ENCODE measurements at places on chromosomes 2 and 18.

DNA sequence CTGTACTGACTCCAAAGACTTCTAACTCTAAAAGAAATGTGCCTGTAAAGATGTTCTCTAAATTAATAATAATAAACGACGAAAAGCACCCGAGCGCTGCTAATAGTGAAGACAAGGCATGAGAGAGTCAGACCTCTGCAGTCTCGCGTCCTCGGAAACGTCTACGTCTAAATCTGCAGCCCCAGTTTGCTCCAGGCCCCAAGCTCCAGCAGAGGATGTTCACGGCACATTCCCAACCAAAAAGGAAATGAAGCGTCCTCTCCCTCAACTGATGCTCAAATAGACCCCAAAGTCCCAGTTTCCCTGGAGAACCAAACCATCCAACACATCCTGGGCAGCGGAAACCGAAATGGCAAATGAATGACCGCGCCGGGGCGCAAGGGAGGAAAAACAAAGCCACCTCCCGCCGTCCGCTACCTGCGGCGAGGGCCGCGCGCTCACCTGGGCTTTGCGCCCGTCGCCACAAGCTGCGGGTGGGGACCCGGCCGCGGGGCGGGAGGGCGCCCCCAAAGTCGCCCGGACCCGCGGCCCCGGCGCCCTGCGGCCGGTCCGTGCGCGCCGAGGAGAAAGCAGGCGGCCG lies 47.1 kb upstream of the CCDC150 start:
- DNase-seq = no peak

DNA sequence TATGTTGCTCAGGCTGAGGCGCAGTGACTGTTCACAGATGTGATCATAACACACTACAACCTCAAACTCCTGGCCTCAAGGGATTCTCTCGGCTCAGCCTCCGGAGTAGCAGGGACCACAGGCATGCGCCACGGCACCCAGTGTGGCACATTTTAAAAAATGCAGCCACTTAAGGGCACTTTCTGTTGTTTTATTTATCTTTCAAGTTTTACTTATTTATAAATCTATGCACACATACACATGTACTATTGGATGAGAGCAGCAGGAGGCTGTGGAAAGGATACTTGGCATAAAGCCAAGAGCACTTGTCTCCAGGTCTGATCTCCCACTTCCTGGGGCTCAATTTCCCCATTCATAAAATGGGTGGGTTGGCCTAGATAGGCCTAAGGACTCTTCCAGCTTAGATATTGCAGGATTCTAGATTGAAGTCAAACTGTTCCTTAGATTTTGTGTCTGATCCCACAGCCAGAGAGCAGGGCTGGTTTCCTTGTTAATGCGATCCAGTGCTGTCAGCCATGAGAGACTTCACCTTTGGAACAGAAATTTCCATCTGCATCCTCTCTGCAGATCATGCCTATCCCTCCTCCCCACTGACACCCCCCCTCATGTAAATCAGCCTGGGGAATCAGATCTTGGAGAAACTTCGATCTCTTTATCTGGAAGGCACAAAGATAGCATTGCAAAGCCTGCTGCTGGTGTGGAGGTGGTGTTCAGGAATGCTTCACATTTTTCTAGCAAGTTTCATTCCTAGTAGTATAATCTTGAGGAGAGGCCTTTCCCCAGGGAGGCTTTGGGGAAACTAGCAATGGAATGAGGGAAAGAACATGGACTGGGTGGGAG lies 24.7 kb downstream of the PCBP1 start:
- no peak for DNase-seq

- DNase-seq = no peak
These were observed 77.5 kb downstream of the DIS3L2 start for GRCh38 chr2:232038881-232039485.

- DNase-seq = peak; percentile 67
These were observed 91.3 kb downstream of the SATB2 start for GRCh38 chr2:199366406-199366805.

- no peak for DNase-seq
These were observed 15.1 kb upstream of the DYNC2LI1 start for GRCh38 chr2:43758739-43759138.

DNA sequence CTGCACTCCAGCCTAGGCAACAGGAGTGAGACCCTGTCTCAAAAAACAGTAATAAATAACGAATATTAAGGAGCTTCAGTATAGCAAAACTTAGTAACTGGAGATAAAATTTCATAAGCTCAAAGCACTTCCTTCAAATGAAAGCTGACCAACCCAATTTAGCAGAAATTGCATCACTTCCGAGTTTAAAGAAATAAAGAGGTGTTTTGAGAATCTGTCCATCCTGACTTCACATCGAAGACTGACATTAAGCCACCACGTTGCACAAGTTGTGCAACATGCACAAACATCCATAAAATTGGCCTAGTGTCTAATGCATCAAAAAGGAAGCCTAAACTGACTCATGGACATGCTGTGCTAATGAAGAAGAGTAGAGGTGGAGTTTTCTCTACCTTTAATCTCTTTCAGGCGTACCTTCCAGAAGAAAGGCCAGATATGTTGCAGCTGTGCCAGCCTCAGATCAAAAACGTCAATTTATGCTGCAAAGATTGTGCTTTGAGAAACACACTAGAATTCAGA lies 7.7 kb upstream of the DSG3 start:
- DNase-seq = no peak

GRCh38 chr2:129331638-129332037 lies 647.8 kb upstream of the RAB6C start:
- no peak for DNase-seq

DNA sequence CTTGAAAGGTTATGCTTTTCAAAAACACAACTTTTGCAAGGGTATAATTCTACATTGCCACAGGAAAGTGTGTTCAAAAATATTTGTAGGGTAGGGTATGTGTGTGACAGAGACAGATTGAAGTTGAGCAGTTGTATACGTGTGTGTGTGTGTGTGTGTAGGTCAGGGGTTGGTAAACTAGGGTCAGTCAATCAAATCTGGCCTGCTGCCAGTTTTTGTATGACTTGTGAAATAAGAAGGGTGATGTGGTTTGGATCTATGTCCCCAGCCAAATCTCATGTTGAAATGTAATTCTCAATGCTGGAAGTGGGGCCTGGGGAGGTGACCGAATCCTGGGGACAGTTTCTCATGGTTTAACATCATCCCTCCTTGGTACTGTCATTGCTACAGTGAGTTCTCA lies 148.2 kb downstream of the CERS6 start:
- no peak for DNase-seq

GRCh38 chr2:8534729-8535468 lies 147.0 kb upstream of the ID2 start:
- no peak for DNase-seq

- DNase-seq = peak; percentile 94
These were observed 993.1 kb downstream of the TSN start for GRCh38 chr2:122748552-122749011.

- DNase-seq = peak; percentile 59
These were observed 262.1 kb downstream of the LPIN1 start for GRCh38 chr2:12008425-12009061.

GRCh38 chr2:96251721-96252292 lies 14.0 kb downstream of the TMEM127 start:
- no peak for DNase-seq

GRCh38 chr18:75154997-75155396 lies 53.9 kb downstream of the PTGR3 start:
- DNase-seq = no peak

GRCh38 chr2:216634370-216635148 lies 1.3 kb downstream of the IGFBP2 start:
- DNase-seq = no peak

GRCh38 chr2:19547321-19547720 lies 188.9 kb upstream of the OSR1 start:
- peak; percentile 38 for DNase-seq

DNA sequence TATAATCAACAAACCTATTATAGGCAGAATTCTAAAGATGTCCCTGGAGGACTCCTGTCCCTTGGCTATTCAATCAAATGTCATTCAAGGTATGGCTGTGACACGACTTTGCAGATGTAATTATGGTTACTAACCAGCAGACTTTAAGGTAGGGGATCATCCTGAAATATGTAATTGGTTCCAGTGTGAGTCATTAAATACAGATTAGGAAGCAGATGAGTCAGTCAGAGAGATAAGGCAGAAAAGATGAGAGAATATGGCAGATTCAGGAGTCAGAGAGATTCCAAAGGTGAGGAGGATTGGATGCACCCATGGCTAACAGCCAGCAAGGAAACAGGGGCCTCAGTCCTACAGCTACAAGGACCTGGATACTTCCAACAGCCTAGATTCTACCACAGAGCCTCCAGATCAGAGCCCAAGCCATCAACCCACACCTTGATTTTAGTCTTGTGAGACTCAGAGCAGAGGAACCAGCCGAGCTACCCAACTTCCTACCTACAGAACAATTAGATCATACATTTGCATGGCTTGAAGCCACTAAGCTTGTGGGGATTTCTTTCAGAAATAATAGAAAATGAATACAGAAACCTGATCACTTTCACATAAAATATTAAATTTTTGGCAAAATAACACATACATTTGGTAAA lies 11.2 kb upstream of the PROM2 start:
- DNase-seq = peak; percentile 76

- no peak for DNase-seq
These were observed 764.9 kb upstream of the FANCL start for GRCh38 chr2:59005836-59006615.

GRCh38 chr2:109331896-109332848 lies 203.2 kb downstream of the SH3RF3 start:
- peak; percentile 95 for DNase-seq

DNA sequence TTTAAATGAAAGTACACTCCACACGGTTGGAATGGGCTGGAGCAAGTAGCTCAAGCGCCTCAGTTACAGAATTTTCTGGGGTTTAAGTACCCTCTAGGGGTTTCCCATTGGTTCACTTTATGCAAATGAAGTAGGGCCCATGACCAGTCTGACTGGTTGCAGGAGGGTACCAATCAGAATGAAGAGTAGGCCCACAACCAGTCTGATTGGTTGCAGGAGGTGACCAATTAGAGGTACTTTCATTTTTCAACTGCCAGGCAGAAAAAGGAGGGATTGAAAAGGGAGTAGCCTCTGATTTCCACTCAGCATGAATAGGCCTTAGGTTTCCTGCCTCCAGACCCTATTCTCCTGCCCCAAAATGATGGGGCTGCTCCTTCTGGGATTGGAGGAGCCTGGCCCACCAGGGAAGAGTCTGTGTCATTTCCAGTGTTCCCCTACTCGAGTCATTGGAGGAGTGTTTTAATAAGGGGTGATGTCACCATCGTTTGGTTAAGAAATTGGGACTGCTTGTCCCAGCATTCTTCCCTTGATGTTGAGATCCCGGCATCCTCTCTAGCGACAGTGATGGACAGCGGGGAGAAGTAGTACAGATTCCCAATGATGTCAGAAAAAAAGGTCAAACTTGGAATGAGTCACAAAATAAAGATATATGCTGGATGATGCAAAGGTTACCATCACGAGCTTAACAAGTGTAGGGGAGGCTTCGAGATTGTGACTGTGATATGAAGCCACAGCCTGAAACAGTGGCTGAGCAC lies 210.4 kb downstream of the SH3BP4 start:
- no peak for DNase-seq

- DNase-seq = no peak
These were observed 63.7 kb downstream of the UXS1 start for GRCh38 chr2:106130251-106130998.

DNA sequence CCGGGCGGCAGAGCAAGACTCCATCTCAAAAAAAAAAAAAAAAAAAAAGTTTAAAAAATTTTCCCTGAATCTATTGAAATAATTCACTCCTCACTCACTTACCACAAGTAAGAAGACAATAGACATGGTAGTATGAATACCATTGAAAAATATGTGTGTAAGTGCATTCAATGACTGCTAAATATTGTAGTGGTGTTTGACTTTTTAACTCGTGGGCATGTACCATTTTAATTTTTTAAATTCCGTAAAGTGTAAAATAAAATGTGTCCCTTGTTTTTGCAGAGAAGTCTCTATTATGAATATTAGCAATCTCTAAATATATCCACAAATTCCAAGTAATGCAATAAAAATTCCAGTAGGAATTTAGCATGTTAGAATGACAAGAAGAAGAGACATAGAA lies 134.1 kb downstream of the COPS8 start:
- DNase-seq = no peak

- no peak for DNase-seq
These were observed 566.4 kb downstream of the TNS1 start for GRCh38 chr2:217436386-217436785.

GRCh38 chr2:205511641-205512040 lies 170.7 kb upstream of the NRP2 start:
- no peak for DNase-seq

GRCh38 chr2:237542001-237542704 lies 24.2 kb upstream of the PRLH start:
- no peak for DNase-seq

GRCh38 chr18:48826806-48827205 lies 124.0 kb downstream of the SMAD7 start:
- no peak for DNase-seq

GRCh38 chr2:152452256-152452973 lies 117.4 kb downstream of the FMNL2 start:
- no peak for DNase-seq

DNA sequence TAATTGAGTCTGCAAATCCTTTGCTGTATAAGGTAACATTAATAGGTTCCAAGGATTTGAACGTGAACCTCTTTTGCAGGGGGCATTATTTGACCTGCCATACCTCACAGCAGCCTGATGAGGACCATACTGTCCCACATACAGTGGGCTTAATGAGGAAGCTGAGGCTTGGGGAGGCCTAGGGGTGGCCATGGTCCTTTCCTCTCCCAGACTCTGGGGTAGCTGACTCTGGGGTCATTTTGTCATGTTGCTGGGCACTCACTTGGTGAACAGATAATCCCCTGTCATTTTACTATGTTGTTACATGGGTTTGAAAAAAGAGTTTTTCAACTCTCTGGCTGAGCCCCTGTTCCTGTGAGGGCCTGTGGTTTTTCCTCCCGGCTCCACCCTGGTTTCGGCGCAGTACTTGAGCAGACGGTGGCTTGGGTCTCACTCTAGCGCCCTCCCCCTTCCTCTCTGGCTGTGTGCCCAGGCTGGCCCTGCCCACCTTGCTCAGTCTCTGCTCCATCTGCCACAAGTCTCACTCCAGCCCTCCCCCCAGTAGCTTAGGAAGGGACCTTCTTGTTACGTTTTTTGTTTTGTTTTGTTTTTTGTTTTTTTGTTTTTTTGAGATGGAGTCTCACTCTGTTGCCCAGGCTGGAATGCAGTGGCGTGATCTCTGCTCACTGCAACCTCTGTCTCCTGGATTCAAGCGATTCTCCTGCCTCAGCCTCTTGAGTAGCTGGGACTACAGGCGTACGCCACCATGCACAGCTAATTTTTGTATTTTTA lies 21.0 kb downstream of the INPP4A start:
- DNase-seq = peak; percentile 58

- DNase-seq = no peak
These were observed 863 bp downstream of the CSRNP3 start for GRCh38 chr2:165470361-165470760.

DNA sequence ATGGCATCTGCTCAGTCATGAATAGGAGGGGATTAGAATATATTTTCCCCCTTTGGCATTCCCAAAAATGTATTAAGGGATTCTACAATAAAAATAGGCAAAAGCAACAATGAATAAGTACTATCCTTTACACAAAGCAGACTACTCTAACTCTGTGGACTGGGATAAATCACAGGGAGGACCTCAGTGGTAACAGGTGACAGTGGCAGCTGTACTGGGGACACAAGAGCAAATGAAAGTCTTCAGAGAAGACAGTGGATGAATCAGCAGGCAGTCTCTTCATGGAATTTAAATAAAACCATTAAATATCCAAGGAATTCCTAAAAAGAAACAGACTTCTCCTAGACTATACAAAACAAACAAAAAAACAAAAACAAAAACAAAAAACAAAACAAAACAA lies 4.8 kb downstream of the CDH7 start:
- no peak for DNase-seq

Measured in bronchial epithelial cell (primary cell).